Putamen (tissue), 1 donor: ENCODE measurements at places on chromosomes 7 and 10.

DNA sequence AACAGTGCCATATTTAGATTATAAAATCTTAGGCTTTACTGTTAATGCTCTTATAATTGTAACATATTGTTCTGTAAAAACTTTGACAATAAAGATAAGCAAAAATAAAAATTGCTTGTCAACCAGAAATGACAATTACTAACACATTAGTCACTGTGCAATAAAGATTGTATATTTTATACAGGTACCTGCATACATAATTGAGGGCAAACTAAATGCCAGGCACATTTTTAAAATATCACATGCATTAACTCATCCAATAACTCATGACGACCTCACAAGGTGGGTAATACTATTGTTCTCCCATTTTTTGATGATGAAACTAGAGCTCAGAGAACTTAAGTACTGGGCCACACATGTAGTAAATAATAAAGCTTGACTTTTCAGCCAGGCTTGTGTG lies 1020.2 kb upstream of the C7orf33 start:
- DNase-seq, result no peak

- no peak for DNase-seq
Measured at GRCh38 chr10:69324583-69324982, 46.3 kb downstream of the HK1 start.

DNA sequence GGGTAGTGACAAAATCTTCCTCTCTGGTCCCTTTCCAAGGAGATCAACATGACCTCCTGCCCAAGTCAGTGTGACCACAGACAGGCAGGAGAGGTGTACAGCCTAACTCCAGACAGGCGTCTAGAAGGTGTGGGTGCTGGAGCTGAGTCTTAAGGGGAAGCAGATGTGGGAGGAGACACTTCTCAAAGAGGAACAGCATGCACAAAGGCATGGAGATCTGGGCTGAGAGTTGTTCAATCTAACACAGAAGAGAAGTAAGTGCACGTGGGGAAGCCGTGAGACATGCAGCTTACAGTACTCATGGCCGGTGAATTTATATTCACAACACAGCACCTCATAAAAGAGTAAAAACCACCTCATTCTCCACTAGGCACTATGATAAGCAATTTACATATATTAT lies 23.8 kb upstream of the GSDME start:
- DNase-seq, result peak; percentile 13

DNA sequence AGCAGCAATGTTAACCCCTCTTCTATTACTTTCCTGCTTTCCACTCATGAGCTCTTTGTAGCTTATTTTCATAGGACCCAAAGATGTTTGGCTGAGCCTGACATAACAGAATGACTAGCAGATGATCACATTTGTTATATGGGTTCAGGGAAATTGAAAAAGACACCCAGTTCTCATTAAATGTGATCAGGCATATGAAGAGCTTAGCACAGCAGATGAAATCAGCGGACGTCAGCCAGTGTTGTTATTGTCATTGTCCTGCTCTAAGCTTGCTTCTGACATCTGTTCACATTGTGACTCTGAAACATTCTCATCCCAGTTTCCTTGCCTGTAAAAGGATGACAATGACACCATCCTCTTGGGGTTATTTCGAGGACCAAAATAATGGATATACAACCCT lies 43.5 kb downstream of the FAM241B start:
- no peak for DNase-seq

DNA sequence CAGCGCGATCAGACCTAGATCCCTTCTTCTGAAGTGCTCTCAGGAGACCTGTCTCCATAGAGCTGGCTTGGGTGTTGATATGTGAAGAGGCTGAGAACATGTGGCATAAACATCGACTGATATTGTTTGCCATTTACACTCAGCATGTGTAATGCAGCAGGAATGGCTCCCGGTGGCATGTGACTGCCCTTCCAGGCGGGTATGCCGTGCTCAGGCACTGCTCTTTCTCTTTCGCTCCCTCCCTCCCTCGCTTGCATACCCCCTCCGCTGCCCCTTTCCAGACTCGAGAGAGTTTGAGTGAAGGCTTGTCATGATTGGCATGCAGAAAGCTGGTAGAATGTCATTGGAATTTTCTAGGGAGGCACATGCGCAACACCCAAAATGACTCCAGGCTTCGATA lies 107.3 kb upstream of the PDCD4 start:
- DNase-seq, result no peak

GRCh38 chr10:30215141-30215540 lies 133.9 kb downstream of the MTPAP start:
- DNase-seq, result no peak

DNA sequence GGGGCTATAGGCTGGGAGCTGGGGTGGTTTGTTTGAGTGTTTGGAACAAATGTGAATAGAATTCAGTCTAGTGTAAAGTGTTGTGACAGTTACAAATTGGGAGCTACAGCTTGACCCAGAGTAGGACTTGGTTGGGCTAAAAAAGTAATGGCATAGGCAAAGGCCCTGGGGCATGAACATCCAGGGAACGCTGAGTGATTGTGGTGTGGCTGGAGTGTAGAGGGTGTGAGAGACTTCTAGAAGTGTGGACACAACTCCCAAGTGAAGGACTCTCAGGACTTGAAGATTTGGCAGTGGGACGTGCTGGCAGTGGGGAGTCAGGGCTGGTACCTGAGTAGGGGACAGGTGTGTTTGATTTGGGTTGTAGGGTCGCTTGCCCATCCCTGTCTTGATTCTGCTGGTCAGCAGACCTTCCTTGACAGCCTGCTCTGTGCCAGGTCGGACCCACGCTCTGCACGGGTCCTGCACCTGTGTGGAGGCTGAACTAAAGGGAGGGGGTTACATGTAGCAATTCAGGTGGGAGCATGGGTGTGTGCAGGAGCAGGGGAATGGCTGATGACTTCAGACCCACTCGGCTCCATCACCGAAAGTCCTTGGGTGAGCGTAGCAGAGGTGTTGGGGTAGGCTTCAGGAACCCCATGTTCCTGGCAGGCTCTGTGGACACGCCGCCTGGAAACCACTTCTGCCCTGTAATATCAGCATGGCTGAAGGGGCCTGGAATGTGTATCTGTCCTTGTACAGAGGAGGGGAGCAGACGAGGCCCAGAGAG lies 43.3 kb downstream of the ZMIZ1 start:
- DNase-seq, result no peak

- no peak for DNase-seq
Measured at GRCh38 chr10:132526676-132527075, 10.9 kb upstream of the INPP5A start.

GRCh38 chr7:148172920-148173319 lies 417.6 kb upstream of the C7orf33 start:
- DNase-seq, result no peak

DNA sequence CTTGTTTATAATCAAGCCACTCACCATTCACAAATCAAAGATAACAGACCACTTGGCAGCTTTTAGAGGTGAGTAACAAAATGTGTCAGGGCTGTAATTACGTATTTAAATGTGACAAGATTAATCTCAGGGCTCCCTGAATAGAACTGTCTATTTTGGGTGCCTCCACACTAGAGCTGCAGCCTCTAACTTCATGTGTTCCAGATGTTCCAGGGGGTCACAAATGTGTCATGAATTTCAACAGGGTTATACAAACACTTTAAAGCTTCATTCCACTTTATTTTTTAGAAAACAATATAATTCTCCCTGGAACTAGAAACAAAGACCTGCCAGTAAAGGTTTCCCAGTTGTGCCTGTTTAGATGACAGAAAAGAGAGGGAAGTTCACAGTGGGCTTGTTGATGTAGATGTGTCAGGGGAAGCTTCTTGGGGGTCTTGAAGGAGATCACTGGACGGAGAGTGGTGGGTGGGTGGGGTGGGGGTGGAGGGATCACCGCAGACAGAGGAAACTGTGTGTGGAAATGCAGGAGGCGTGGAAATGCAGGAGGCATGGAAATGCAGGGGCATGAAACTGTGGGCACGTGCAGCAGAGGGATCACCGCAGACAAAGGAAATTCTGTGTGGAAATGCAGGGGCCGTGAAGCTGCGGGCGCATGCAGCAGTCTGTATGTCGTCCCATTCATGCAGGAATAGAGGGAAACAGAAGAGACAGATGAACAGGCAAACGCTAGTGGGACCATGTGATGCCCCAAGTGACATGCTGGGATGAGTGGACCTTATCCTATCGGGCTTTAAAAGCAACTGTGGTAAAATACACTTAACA lies 42.0 kb upstream of the TRIL start:
- DNase-seq, result no peak

DNA sequence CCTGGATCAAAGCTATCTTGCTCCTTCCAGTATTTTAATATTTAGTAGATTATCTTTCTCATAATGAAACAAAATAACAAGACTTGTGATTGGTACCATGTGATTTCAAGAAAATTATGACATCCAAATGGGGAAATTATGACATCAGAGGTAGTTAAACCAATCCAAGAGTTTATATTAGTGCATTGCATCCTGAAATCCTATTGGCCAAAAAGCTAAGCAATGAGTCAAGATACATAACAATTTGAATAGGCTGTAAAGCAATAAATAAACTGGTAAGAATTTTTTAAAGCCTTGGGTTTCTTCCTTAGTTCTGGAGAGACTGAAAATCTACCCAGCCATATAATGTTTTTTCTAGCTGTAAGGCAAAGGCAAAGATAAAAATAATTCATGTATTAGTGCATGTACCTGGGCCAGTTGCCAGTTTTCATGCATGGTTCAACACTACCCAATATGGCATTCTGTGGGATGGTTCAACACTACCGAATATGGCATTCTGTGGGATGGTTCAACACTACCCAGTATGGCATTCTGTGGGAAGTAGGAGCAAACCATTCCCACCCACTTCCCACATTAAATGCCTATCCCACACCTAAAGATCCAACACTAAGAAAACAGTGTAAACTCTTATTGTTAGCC lies at the start of gene RNF148:
Gene RNF148 (minus strand): TSS at position 51 of the 639 bp plus-strand sequence. CDS start 172 bp downstream, outside the sequence.
- no peak for DNase-seq

DNA sequence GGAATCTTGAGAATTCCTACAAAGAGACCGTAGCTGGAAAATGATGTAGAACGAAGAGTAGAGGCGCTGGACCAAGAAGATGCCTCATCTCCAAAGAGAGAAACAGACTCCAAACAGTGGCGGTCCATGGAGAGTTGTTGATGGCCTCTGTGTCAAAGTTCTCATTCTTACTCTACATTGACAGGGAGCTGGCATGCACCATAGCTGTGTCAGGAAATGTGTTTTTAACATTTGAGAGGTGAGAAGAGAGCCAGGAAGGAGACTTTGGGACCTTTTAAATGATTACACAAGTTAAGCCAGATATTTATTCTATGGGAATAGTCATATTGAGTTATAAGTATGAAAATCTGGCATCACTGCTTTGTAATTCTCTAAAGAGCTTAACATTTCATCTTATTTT lies 61.5 kb upstream of the FERD3L start:
- DNase-seq, result no peak

DNA sequence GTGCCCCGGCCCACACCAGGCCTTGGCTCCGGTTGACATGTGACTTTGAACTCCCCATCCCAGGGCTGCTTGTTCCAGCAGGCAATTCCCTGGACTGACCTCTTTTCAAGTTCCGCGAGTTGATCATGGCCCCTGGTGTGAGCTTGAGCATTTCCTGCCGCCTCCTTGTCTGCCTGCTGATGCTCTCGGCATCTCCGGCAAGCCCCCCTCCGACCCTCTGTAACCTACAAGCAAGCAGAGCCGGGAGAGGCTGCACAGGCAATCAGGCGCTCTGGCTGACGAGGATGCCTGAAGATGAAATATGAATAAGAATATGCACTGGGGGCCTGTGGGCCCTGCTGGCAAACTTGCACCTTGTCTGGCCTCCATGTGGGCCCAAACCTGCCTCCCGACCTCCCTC lies 304.9 kb upstream of the MKI67 start:
- no peak for DNase-seq

- DNase-seq, result no peak
Measured at GRCh38 chr7:8051998-8052397, 83.4 kb downstream of the GLCCI1 start.

DNA sequence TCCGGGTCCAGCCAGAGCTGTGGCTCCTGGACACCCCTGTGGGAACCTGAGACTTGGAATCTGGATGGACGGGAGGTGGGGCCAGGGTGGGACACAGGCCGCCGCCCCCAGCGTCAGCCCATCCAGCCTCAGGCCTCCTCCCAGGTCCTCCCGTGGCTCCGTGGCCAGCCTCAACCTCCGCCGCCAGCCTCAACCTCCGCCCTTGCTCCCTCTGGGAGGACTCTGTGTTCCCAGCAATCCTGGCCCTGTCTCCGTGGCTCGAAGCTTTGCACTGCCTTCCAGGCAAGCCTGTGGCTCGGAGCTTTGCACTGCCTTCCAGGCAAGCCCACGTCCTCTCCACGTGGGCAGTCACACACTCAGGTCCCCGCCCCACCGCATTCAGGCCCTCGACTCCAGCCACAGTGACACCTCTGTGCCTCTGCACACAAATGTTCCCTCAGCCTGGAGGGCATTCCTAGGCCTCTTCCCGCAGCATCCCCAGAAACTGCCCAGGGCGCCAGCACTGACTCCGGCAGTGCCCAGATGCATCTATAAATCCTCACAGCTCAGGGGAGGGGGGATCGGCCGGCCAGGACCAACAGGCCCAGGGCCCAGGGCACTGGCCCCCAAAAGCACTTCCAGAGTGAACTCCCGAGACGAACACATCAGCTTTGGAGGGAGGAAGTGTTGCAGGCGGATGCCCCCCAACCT lies 44.7 kb upstream of the PDGFA start:
- no peak for DNase-seq

DNA sequence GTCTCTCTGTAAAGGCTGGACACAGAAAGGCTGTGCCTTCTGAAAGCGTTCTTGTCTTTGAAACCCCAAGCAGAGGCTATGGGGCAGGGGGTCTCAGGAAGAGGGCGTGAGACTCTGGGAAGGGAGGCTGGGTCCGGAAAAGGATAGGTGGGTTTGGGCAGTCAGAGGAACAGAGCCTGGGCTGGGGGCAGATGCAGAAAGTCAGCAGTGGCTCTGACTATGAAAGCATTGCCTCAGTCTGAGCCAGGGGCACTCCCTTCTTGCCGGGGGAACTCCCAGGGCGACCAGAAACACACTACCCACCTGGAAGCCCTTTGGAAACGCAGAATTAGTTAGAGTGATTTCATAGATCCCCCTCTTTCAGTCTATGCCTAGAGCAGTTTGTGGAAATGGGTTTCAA lies 72.0 kb downstream of the VWA2 start:
- no peak for DNase-seq

DNA sequence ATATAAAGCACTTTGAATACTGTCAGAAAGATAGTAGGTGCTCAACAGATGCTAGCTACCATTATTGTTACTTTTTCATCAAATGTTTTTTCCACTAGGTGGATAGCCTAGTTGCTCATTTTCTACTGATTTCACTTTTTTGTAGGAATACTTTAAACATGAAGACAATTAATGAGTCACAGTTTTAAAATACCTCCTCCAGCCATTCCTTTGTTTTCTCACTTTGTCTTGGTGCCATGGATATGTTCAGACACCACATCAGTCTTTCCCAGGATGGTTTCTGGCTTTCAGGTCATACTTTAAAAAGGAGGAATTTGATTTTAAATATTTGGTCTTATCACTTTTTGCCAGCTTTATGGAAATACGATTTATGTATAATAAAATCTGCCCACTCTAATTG lies 147.1 kb upstream of the MGMT start:
- no peak for DNase-seq

GRCh38 chr10:24821986-24822385 lies 98.3 kb upstream of the ARHGAP21 start:
- DNase-seq, result no peak
